ENCODE measurements at places on chromosomes 12 and 14.

- DNase-seq, result no peak
Observed at GRCh38 chr12:121255433-121255832, 41.1 kb downstream of the CAMKK2 start.

DNA sequence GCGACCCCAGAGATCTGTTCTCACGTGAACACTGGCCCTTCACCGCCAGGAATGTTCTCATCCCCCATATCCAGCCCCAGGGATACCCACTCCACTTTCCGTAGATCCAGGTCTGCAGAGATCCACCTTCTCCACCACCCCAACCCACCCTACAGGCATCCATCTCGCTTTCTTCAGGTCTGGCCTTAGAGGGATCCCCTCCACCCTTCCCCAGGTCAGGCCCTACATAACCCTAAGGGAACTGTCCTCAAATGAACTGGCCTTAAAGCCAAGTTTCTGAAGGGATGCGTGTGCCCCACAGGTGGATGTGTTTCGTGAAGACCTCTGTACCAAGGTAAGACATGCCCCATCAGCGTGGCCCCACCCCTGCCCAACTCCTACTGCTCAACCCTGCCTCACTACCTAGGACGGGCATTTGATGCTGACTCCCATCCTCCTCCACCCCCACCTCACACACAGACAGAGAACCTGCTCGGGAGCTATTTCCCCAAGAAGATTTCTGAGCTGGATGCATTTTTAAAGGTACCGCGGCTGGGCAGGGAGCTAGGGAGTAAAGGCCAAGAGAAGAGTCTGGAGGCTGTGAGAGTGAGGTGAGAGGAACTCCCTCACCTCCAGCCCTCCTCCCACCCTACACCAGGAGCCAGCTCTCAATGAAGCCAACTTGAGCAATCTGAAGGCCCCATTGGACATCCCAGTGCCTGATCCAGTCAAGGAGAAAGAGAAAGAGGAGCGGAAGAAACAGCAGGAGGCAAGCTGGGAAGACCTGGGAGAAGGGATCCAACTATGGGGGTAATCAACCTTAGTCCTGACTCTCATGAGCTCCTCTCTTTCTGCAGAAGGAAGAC lies 912 bp downstream of the PSME1 start:
- no peak for DNase-seq

GRCh38 chr12:14190694-14191093 lies 174.8 kb upstream of the ATF7IP start:
- no peak for DNase-seq

GRCh38 chr12:67813456-67813904 lies 164.9 kb downstream of the DYRK2 start:
- no peak for DNase-seq

GRCh38 chr12:106841510-106842302 lies 67.2 kb downstream of the RIC8B start:
- DNase-seq, result peak; percentile 30

All from HepG2 (cell line).